Hair follicle dermal papilla cell (primary cell): ENCODE measurements at places on chromosomes 1 and 21. TPM values are rescaled to one million over a fixed set of nuclear protein-coding genes. Genes with fewer than 3 reads are reported as not detected.

The TCHH gene
- under 0.01 TPM in 1 of 2 replicates, not detected in the other for total RNA-seq

The ACKR1 gene
- total RNA-seq: not detected in 2 replicates

The PLEKHG5 gene
- 12.6 and 18.0 TPM in 2 replicates for total RNA-seq

The OR14A16 gene
- not detected in 2 replicates for total RNA-seq

The EPHA2 gene
- 18.2 and 18.5 TPM in 2 replicates for total RNA-seq

The IFNLR1 gene
- 0.32 and 0.36 TPM in 2 replicates for total RNA-seq

The MARK1 gene
- 3.5 and 6.0 TPM in 2 replicates for total RNA-seq

The KIAA1614 gene
- total RNA-seq: 15.4 and 21.6 TPM in 2 replicates

The KLHDC9 gene
- total RNA-seq: 0.65 and 2.2 TPM in 2 replicates

The HSD11B1 gene
- total RNA-seq: 2.1 TPM in 1 of 2 replicates, not detected in the other

The DISP3 gene
- total RNA-seq: not detected in 2 replicates

The NID1 gene
- 148 and 219 TPM in 2 replicates for total RNA-seq

The AGTRAP gene
- 51.0 and 53.2 TPM in 2 replicates for total RNA-seq
